ENCODE measurements at places on chromosomes 6 and 20.

- no peak for DNase-seq
Observed at GRCh38 chr20:47981222-47981621, 195.9 kb upstream of the SULF2 start.

GRCh38 chr6:83270971-83271719 lies 78.0 kb downstream of the RWDD2A start:
- no peak for DNase-seq

DNA sequence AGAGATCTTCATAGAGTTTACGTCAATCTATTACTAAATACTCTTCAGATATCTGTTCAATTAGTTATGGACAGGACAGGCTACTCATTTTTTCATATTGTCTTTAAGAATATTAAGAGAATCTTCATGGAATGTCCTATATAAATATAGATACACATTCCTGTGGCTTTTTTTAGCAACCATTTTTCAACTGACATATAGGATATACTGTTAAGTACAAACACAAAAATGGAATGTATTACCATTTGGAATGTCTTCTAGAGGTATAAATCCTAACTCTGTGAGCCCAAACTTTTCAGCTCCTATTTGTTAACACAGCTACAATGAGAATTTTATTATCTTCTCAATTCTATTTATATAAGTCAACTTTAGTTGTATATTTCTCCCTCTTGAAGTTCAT lies 239.6 kb upstream of the DEFB112 start:
- DNase-seq = no peak

GRCh38 chr6:138034229-138034628 lies 73.0 kb downstream of the PERP start:
- DNase-seq = no peak

- no peak for DNase-seq
Observed at GRCh38 chr6:16739329-16739801, 21.9 kb downstream of the ATXN1 start.

DNA sequence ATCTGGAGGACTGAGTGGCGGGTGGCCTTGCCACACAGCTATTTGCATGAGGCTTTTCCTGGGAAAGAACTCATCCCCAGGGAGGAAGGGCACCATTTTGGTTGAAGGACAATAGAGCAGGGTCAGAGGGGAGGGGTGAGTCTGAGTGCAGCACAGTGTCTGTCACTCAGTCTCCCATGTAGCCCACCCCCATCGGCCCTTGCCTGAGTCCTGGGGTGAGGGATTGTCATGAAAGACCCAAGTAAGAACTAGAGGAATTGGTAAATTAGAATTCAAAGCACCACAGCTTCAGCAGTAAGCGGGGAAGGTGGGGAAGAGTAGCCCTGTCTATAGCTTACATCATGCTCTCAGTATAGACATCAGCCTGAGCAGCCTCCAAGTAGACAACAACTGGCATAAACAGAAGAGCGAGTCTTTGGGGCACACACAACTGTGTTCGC lies 90.4 kb upstream of the TMEM30A start:
- no peak for DNase-seq

DNA sequence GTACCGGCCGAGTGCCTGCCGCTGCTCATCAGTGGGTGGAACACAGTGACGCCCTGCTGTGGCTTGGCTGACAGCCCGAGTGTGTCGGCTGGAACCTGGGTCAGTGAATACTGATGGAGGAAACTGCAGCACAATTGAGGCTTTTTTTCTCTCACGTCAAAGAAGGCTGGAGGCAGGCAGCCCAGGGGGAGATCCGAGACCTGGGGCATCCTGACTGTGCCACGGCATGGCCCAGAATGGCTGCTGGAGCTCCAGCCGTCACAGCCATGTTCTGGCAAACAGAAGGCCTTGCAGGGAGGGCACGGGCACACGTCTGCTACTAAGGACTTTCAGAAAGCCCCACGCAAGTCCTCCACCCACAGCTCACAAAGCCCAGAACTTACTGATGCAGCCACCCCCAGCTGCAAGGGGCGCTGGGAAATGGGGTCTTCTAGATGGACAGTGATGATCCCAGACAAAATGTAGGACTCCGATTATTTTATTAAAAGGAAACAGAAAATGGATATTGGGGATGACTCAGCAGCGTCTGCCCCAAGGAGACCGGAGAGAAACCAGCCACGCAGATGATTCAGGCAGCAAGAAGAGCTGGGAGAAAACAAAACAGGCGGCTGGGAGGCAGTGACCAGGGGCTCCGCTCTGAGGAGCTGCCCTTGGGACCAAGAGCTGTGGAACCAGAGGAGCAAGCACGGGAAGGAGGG lies 140.0 kb downstream of the TAF4 start:
- DNase-seq = no peak

DNA sequence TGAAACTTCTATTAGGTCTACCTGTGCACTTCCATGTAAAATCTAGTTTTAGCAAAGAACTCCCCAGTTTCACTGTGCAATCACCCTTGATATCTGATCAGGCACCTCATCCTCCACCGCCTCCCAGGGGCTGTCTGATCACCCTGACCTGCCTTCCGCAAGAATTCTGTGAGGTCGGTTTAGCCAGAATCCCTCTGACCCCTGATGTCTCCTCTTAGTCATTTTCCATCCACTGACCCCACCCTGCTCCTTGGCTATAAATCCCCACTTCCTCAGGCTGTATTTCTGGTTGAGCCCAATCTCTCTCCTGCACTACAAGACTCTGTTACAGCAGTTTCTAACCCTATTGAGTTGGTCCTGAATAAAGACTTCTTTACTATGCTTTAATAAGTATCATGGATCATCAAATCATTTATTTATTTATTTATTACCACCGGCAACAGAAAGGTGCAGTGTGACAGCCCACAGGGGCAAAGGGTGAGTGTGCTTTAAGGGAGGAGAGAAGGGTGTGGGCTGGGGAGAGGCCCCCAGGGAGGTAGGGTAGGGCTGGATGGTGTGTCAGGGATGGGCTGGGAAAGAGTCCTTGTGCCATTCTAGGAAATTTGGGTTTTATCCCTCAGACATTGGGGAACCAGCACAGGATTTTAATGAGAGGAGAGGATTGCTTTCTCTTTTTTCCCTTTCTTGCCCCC lies 11.2 kb upstream of the SERPINB6 start:
- no peak for DNase-seq

DNA sequence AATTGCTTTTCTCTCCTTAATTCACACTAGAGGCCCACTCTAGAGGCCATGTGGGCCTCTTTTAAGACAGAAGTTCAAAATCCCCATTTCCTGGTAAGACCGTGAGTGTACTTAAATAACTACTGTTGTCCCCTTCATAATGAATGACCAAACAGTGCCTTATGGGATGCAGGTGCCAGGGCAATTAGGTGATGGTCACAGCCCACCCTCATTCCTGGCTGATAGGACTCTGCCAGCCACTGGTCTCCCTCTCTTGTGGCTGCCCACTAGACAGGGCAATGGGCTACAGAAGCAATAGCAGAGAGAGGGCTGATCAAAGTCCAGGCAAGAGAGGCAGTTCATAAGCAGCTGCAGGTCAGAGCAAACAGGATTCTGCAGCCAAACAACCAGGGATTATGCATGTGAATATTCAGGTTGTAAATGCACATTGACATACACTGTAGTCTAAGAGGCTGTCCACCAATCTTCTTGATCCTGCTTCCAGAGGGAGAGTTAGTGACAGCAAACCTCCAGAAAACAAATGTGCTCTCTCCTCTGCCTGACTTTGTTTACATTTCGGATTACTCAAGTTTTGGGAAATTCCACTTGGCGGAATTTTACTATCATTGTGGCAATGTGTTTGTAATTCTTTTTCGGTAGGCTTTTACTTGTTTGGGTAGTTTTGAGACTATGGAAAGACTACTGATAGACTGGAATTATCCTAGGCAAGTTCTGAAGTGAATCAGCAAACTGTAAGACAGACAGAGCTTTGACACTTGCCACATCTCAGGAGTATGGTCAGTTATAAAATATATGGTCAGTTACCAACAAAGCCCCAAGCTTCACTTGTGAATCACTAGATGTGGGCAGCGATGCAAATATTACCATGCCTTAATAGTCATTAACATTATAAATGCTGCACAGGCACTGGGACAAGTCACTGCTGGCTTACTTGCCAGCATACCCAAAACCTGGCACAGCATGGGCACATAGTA lies 12.8 kb downstream of the PTPRK start:
- DNase-seq = no peak

DNA sequence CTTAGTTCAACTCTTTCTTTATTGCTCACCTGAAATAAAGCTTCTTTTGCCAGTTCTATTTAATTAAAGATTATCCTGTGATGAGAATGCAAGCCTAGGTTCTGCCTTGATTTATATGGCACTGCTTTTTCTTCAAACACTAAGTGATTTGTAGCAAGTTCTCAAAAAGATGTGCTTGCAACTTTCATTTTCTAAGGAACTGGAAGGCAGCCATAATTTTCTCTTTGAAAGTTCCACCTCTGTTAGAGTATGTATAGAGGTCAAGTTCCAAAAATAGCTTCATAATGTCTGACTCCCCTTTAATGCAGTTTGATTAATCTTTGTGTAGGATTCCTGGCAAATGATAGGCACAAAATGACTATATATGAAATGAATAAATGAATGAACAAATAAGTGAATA lies 528.3 kb upstream of the FLRT3 start:
- no peak for DNase-seq

DNA sequence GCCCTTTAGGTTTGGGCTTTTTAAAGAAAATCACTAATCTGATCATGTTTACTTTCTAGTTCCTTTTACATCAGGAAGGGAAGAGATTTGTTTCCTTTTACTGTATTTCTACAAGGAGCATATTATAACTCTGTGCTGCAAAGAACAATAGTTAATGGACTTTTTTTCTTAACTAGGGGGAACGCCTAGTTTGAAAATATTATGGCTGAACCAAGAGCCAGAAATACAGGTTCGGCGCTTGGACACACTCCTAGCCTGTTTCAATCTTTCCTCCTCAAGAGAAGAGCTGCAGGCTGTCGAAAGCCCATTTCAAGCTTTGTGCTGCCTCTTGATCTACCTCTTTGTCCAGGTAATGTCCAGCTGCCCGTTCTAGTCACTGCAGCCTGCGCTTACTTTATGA lies 41.4 kb downstream of the FAM120B start:
- no peak for DNase-seq

GRCh38 chr6:52191824-52192223 lies 5.6 kb downstream of the IL17A start:
- no peak for DNase-seq

DNA sequence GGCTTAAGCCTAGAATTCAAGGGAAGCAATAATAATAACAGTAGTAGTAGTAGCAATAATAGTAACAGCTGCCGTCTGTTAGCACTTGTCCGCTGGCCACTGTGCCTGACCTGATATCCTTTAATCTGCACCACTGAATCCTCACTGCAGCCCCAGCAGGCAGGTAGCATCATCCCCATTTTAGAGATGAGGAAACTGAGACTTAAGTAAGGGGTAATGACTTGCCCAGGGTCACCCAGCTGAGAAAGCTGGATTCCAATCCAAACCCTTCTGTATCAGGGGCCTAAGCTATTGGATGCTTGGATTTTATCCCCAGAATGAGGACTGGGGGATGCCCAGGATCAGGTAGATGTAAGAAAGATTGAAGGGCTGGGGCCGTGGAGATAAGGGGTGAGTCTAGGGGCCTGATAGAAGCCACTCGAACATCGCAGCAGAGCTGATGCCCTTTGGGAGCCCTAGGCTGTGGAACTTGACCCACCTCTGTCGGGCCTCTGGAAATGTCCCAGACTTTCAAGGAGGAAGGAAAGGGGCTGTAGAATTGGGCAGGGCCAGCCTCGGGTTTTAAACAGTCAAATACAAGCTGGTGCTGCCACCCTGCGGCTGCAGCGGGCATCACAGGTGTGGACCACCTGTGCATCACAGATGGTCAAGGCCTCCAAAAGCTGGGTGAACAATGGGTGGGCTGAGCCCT lies 102.1 kb upstream of the MYL9 start:
- peak; percentile 39 for DNase-seq

GRCh38 chr6:37171201-37171969 lies 1.4 kb downstream of the PIM1 start:
- peak; percentile 19 for DNase-seq

Measured in T-helper 2 cell (primary cell).